Endothelial cell of coronary artery (primary cell): ENCODE measurements at places on chromosomes 11 and 22. TPM values are rescaled to one million over a fixed set of nuclear protein-coding genes. Genes with fewer than 3 reads are reported as not detected.

Gene RHOG
- 10.7 and 15.6 TPM in 2 replicates for total RNA-seq

Gene ISX
- not detected in 2 replicates for total RNA-seq

Gene IFITM10
- total RNA-seq = 0.09 and 0.56 TPM in 2 replicates

Gene CYTH4
- 0.09 and 0.28 TPM in 2 replicates for total RNA-seq

Gene FGF19
- total RNA-seq = not detected in 2 replicates

Gene OR8G1
- total RNA-seq = not detected in 2 replicates

Gene GUCY1A2
- total RNA-seq = 0.56 and 0.99 TPM in 2 replicates

Gene THY1
- 0.18 and 0.38 TPM in 2 replicates for total RNA-seq

Gene SLC5A4
- total RNA-seq = 0.94 and 2.1 TPM in 2 replicates

Gene ALG12
- total RNA-seq = 11.0 and 12.0 TPM in 2 replicates

Gene HPX
- total RNA-seq = 0.28 and 0.36 TPM in 2 replicates

Gene ZNF214
- 3.5 and 6.1 TPM in 2 replicates for total RNA-seq

Gene C1QTNF4
- total RNA-seq = 0.18 and 0.28 TPM in 2 replicates

Gene MMP1
- total RNA-seq = 4.3 and 664 TPM in 2 replicates

Gene P2RY2
- 4.0 and 5.9 TPM in 2 replicates for total RNA-seq

Gene TTC36
- 0.45 and 1.2 TPM in 2 replicates for total RNA-seq

Gene OR2AG2
- 0.09 and 0.18 TPM in 2 replicates for total RNA-seq

Gene OR4A16
- not detected in 2 replicates for total RNA-seq

Gene RAB3IL1
- 0.38 and 0.45 TPM in 2 replicates for total RNA-seq

Gene INSC
- 0.09 and 1.2 TPM in 2 replicates for total RNA-seq

Gene ZDHHC13
- 42.7 and 55.0 TPM in 2 replicates for total RNA-seq

Gene LINC01488
- total RNA-seq = not detected in 2 replicates
